Muscle of leg (tissue), 16 donors: ENCODE measurements at places on chromosomes 12 and 14. TPM values are rescaled to one million over a fixed set of nuclear protein-coding genes. Genes with fewer than 3 reads are reported as not detected.

GRCh38 chr12:6276956-6277620 is 33.4 kb upstream of the PLEKHG6 start:
- no peak for DNase-seq
- no peak overlapping the region for H3K4me3 ChIP-seq
- H3K36me3 ChIP-seq = no peaks in the 10 kb centered on the region
- H3K27me3 ChIP-seq = peaks cover 33% of the 10 kb centered on the region
- H3K27ac ChIP-seq = no peak overlapping the region
- peaks cover 31% of the 10 kb centered on the region for H3K4me1 ChIP-seq

The AQP2 gene
- not detected for total RNA-seq

GRCh38 chr12:48979602-48980388 is 1.7 kb downstream of the WNT1 start:
- H3K27ac ChIP-seq = no peak overlapping the region
- H3K4me1 ChIP-seq = peaks cover 59% of the 10 kb centered on the region

The ARHGEF25 gene
- 32.3 TPM for total RNA-seq

The BMP4 gene
- 16.4 TPM for total RNA-seq

- no peaks in the 10 kb centered on the region for H3K36me3 ChIP-seq
- H3K4me3 ChIP-seq = no peak overlapping the region
- DNase-seq = no peak
- H3K27me3 ChIP-seq = no peaks in the 10 kb centered on the region
- H3K27ac ChIP-seq = no peak overlapping the region
- peaks cover 21% of the 10 kb centered on the region for H3K4me1 ChIP-seq
Measured at GRCh38 chr12:124046456-124046740, 73.4 kb downstream of the ZNF664 start.

The SERPINA9 gene
- total RNA-seq = not detected

The IFI27 gene
- total RNA-seq = 5.6 TPM

The CBLN3 gene
- 1.2 TPM for total RNA-seq

DNA sequence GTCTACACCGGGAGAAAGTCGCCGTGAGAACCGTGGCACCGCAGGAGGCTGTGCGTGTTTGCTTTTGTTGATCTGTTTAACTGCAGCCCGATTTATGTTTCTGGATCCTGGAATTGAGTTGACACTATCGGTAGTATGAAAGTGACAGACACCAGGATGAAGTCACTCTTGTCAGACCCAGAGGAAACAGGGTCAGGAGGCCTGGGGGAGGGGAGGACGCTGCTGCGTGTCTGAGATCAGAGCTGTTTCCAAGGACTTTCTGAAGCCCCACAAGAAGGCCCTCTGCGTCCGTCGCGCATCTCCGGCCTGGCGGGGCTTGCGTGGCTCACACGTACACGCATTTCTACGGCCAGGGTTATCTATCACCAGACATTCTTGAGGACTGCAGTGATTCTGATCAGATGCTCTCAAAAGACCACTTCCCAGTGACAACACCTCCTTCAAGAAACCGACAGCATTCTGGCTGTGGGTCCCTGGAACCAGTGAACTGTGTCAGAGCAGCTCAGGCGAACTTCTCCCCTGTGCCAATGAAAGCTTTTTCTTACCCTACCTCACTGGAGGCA is 263.4 kb downstream of the ADGRD1 start:
- no peak for DNase-seq
- no peaks in the 10 kb centered on the region for H3K36me3 ChIP-seq
- no peak overlapping the region for H3K27ac ChIP-seq
- H3K4me1 ChIP-seq = peaks cover 2% of the 10 kb centered on the region
- H3K4me3 ChIP-seq = no peak overlapping the region

The INTS13 gene
- total RNA-seq = 22.4 TPM

DNA sequence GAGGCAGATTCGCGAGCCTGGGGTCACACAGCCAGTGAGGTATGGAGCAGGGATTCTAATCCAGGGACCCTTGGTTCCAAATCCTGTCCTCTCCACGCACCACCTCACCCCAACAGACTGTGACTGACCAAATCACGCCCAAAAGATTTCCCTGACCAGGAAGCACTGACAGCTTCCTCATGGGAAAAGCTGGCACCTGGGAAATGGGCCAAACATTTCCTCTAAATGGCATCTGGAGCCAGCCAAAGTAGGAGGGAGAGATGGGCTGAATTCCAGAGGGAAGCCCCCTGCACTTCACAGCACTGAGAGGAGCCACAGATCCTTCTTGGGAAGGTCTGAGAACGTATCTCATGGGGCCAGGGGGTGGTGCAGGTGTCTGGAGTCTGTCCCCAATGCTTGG is 28.8 kb downstream of the CCDC92 start:
- H3K27ac ChIP-seq = no peak overlapping the region
- no peak for DNase-seq
- peaks cover 6% of the 10 kb centered on the region for H3K4me1 ChIP-seq
- no peak overlapping the region for H3K4me3 ChIP-seq
- peaks cover 40% of the 10 kb centered on the region for H3K36me3 ChIP-seq

DNA sequence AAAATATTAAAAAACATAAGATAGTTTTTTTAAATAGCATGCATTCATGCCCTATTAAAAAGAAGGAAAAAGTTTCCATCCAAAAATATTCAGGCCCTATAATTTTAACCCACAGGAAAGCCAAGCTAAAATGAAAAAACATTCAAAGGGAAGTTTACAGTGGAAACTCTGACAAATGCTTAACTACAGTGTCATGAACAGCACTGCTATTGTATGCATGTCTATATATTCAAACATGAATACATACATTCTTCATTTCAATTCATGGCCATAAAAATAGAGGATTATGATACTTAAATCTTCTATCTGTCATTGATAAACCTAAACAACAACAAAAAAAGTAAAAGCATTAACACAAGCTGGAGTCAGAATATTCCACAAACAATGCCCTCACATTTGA is 67.4 kb downstream of the PPP2R5E start:
- peak; percentile 88 for DNase-seq
- no peaks in the 10 kb centered on the region for H3K27me3 ChIP-seq
- H3K36me3 ChIP-seq = no peaks in the 10 kb centered on the region
- H3K27ac ChIP-seq = peak overlapping the region; percentile 56
- H3K4me3 ChIP-seq = no peak overlapping the region

The GPRC5A gene
- 1.1 TPM for total RNA-seq

DNA sequence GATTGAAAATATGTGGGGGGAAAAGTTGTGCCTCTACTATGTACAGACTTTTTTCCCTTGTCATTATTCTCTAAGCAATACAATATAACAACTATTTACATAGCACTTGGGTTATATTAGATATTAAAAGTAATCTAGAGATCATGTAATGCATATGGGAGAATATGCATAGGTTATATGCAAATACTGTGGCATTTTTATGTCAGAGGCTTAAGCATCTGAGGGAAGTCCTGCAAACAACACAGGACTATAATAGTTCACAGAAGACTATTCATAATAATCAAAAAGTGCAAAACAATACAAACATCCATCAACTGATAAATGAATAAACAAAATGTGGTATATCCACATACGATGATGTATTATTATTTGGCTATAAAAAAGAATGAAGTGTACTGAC is 33.7 kb downstream of the YAF2 start:
- DNase-seq = no peak
- no peaks in the 10 kb centered on the region for H3K4me1 ChIP-seq
- H3K4me3 ChIP-seq = no peak overlapping the region
- no peaks in the 10 kb centered on the region for H3K27me3 ChIP-seq

The BAZ2A gene
- total RNA-seq = 17.6 TPM

GRCh38 chr14:91383439-91383838 is 34.2 kb downstream of the CCDC88C start:
- no peak for DNase-seq
- no peak overlapping the region for H3K4me3 ChIP-seq
- H3K27me3 ChIP-seq = no peaks in the 10 kb centered on the region
- peaks cover 50% of the 10 kb centered on the region for H3K4me1 ChIP-seq
- no peak overlapping the region for H3K27ac ChIP-seq
- no peaks in the 10 kb centered on the region for H3K36me3 ChIP-seq

- no peak overlapping the region for H3K27ac ChIP-seq
- no peak overlapping the region for H3K4me3 ChIP-seq
- no peaks in the 10 kb centered on the region for H3K27me3 ChIP-seq
- no peaks in the 10 kb centered on the region for H3K4me1 ChIP-seq
- DNase-seq = peak; percentile 85
- no peaks in the 10 kb centered on the region for H3K36me3 ChIP-seq
Measured at GRCh38 chr12:45543887-45544286, 185.6 kb upstream of the ARID2 start.

DNA sequence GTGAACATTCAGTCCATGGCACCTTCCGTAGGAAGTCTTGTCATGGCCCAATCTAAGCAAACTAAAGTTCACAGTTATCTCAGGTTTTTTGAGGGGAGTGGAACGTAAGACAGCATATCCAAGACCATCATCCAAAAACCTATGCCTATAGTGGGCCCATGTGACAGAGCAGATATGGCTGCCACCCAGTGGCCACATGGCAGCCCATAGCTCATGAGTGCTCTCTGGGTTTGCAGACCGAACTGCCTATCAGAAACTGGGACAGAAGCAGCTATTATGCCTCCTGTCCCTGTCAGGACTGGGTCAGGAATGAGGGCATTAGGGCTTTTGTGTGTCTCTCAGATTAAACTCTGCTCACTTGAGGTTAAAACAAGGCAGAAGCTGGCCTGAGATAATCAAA is 503.7 kb downstream of the NRXN3 start:
- no peak overlapping the region for H3K4me3 ChIP-seq
- H3K27me3 ChIP-seq = no peaks in the 10 kb centered on the region
- H3K4me1 ChIP-seq = no peaks in the 10 kb centered on the region
- no peaks in the 10 kb centered on the region for H3K36me3 ChIP-seq

The WNT1 gene
- total RNA-seq = not detected

DNA sequence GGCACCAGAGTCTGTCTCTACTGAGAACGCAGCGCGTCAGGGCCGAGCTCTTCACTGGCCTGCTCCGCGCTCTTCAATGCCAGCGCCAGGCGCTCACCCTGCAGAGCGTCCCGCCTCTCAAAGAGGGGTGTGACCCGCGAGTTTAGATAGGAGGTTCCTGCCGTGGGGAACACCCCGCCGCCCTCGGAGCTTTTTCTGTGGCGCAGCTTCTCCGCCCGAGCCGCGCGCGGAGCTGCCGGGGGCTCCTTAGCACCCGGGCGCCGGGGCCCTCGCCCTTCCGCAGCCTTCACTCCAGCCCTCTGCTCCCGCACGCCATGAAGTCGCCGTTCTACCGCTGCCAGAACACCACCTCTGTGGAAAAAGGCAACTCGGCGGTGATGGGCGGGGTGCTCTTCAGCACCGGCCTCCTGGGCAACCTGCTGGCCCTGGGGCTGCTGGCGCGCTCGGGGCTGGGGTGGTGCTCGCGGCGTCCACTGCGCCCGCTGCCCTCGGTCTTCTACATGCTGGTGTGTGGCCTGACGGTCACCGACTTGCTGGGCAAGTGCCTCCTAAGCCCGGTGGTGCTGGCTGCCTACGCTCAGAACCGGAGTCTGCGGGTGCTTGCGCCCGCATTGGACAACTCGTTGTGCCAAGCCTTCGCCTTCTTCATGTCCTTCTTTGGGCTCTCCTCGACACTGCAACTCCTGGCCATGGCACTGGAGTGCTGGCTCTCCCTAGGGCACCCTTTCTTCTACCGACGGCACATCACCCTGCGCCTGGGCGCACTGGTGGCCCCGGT is at the start of gene PTGDR:
TSS of gene PTGDR (plus strand) at position 198 of the 778 bp plus-strand sequence. CDS start at position 315, 117 bp downstream.
- H3K4me1 ChIP-seq = peaks cover 21% of the 10 kb centered on the region
- no peak within 1 kb of the TSS for H3K27ac ChIP-seq
- H3K4me3 ChIP-seq = peak within 1 kb of the TSS; percentile 30
- no peaks in the 10 kb centered on the region for H3K36me3 ChIP-seq
- DNase-seq = peak; percentile 18
- peaks cover 40% of the 10 kb centered on the region for H3K27me3 ChIP-seq

The ANKRD33 gene
- total RNA-seq = 0.04 TPM

DNA sequence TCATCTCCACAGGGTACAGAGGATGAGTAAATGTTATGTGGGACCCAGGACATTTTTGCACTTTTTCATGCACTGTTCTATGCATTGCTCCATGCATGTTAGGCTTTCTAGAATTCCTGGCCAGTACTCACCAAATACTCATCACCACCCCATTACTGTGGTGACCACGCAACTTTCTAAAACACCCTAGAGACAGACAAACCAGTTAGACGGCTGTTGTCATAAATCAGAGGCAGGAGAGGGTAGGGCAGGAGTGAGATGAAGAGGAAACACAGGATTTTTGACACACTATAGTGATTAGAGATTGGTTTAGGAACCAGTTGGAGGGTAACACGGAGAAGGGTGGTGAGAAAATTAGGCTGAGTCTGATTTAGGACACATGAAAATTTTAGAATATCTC is 59.3 kb downstream of the IFNG start:
- H3K27ac ChIP-seq = peak overlapping the region; percentile 43
- DNase-seq = no peak
- no peaks in the 10 kb centered on the region for H3K27me3 ChIP-seq
- H3K4me3 ChIP-seq = peak overlapping the region; percentile 29
- no peaks in the 10 kb centered on the region for H3K36me3 ChIP-seq

The ADAM21 gene
- 0.09 TPM for total RNA-seq

DNA sequence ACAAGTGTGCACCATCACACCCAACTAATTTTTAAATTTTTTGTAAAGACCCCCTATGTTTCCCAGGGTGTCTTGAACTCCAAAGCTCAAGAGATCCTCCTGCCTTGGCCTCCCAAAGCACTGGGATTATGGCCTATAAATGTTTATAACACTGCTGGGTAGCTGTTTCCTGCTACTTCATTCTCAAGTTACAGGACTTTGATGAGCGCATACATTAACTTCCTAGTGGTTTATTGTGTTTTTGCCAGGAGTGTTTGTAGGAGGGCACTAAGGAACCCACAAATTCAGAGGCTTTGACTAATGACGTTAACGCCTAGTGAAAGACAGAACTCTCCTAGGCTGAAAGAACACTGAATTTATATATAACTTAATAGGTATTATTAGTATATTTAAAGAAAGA is 15.2 kb upstream of the NAA30 start:
- no peaks in the 10 kb centered on the region for H3K27me3 ChIP-seq
- DNase-seq = no peak
- no peaks in the 10 kb centered on the region for H3K36me3 ChIP-seq
- H3K4me1 ChIP-seq = no peaks in the 10 kb centered on the region

The TRHDE gene
- total RNA-seq = 2.3 TPM
